GM23338 (cell line): ENCODE measurements at places on chromosomes 7 and 10.

- H3K27me3 ChIP-seq = no peaks in the 10 kb centered on the region
- DNase-seq = no peak
- H3K27ac ChIP-seq = no peak overlapping the region
- H3K36me3 ChIP-seq = no peaks in the 10 kb centered on the region
Observed at GRCh38 chr7:34156336-34156735, 251.0 kb downstream of the BMPER start.

DNA sequence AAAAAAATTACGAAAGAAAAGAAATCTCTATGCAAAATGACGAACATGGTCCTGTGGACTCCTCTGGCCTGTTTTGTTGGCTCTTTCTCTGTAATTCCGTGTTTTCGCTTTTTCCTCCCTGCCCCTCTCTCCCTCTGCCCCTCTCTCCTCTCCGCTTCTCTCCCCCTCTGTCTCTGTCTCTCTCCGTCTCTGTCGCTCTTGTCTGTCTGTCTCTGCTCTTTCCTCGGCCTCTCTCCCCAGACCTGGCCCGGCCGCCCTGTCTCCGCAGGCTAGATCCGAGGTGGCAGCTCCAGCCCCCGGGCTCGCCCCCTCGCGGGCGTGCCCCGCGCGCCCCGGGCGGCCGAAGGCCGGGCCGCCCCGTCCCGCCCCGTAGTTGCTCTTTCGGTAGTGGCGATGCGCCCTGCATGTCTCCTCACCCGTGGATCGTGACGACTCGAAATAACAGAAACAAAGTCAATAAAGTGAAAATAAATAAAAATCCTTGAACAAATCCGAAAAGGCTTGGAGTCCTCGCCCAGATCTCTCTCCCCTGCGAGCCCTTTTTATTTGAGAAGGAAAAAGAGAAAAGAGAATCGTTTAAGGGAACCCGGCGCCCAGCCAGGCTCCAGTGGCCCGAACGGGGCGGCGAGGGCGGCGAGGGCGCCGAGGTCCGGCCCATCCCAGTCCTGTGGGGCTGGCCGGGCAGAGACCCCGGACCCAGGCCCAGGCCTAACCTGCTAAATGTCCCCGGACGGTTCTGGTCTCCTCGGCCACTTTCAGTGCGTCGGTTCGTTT is 83.5 kb upstream of the SLF2 start:
- peaks cover 100% of the 10 kb centered on the region for H3K27me3 ChIP-seq
- no peak overlapping the region for H3K27ac ChIP-seq
- peak; percentile 67 for DNase-seq
- no peaks in the 10 kb centered on the region for H3K36me3 ChIP-seq
- peaks cover 26% of the 10 kb centered on the region for H3K4me1 ChIP-seq
- peak overlapping the region; percentile 52 for H3K4me3 ChIP-seq

DNA sequence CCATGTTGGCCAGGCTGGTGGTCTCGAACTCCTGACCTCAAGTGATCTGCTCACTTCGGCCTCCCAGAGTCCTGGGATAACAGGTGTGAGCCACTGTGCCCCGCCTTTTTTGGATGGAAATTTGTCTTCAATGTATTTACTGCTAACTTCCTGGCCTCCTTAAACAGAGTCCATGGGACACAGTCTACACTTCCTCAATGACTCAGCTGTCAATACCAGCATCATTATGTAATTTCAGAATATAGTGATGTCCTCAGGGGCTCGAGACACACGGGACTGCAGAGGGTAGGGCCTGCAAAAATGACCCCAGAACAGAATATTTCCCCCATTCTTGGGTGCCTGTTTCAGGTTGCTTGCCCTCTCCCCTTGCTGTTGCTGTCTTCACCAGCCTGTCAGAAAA is 31.1 kb downstream of the CAMK2G start:
- H3K27ac ChIP-seq = no peak overlapping the region
- no peaks in the 10 kb centered on the region for H3K4me1 ChIP-seq
- no peak for DNase-seq
- no peaks in the 10 kb centered on the region for H3K27me3 ChIP-seq
- no peak overlapping the region for H3K4me3 ChIP-seq

DNA sequence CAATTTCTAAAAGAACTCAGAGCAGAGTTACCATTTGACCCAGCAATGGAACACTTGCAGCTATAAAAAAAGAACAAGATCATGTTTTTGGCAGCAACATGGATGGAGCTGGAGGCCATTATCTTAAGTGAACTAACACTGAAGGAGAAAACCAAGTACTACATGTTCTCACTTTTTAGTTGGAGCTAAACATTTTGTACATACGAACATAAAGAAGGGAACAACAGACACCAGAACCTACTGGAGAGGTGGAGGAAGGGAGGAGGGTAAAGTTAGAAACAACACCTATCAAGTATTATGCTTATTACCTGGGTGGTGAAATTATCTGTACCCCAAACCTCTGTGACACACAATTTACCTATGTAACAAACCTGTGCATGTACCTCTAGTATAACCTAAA is 329.5 kb downstream of the ATRNL1 start:
- H3K4me3 ChIP-seq = no peak overlapping the region
- H3K36me3 ChIP-seq = no peaks in the 10 kb centered on the region
- DNase-seq = no peak
- H3K4me1 ChIP-seq = no peaks in the 10 kb centered on the region

- no peak overlapping the region for H3K4me3 ChIP-seq
- H3K27me3 ChIP-seq = no peaks in the 10 kb centered on the region
Observed at GRCh38 chr7:101792051-101792681, 25.3 kb upstream of the CUX1 start.

DNA sequence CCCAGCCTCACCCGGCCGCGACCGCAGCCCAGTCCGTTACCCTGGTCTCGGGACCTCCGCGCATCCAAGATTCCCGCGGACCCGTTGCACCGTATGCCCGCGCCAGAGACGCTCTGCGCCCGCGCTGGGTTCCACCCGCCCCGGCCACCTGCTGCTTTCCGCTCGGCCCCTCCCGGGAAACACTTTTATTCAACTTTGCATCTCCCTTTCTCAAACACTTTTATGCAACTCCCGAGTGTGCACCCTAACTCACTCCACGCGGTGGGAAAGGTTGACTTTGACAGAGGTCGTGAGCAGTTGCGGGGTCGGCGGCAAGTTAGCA is at the start of gene ODAD2:
Gene ODAD2 (minus strand): TSS at position 126 of the 322 bp plus-strand sequence. CDS start 3,937 bp downstream, outside the sequence.
- H3K27me3 ChIP-seq = peaks cover 14% of the 10 kb centered on the region; the same call in 1 of the 2 replicates
- H3K4me3 ChIP-seq = peak within 1 kb of the TSS; percentile 81
- H3K4me1 ChIP-seq = peaks cover 28% of the 10 kb centered on the region
- peak; percentile 70 for DNase-seq
- H3K27ac ChIP-seq = no peak within 1 kb of the TSS

DNA sequence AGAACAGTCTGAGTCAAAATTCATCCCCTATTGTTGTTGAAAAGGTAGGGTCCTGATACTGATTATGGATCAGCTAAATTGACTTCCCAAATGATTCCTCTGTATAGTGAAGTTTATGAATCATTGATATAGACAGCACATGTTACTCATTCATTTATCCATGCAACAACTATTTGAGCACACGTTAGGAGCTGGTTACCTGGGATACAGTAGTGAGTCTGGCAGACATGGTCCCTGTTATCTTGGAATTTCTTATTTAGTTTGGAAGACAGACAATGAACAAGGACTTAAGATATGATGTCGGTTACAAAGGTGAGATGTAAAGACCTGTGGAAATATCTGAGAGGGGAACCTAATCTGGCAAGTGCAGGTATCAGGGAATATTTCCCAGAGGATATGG is 28.0 kb upstream of the KIAA1217 start:
- no peak overlapping the region for H3K27ac ChIP-seq
- no peaks in the 10 kb centered on the region for H3K36me3 ChIP-seq
- H3K4me3 ChIP-seq = no peak overlapping the region
- H3K4me1 ChIP-seq = no peaks in the 10 kb centered on the region
- DNase-seq = no peak

- no peak overlapping the region for H3K4me3 ChIP-seq
- peaks cover 43% of the 10 kb centered on the region for H3K4me1 ChIP-seq
- H3K27me3 ChIP-seq = no peaks in the 10 kb centered on the region
- H3K36me3 ChIP-seq = no peaks in the 10 kb centered on the region
- peak overlapping the region; percentile 94 for H3K27ac ChIP-seq
Observed at GRCh38 chr7:121796936-121797656, 75.9 kb upstream of the PTPRZ1 start.

DNA sequence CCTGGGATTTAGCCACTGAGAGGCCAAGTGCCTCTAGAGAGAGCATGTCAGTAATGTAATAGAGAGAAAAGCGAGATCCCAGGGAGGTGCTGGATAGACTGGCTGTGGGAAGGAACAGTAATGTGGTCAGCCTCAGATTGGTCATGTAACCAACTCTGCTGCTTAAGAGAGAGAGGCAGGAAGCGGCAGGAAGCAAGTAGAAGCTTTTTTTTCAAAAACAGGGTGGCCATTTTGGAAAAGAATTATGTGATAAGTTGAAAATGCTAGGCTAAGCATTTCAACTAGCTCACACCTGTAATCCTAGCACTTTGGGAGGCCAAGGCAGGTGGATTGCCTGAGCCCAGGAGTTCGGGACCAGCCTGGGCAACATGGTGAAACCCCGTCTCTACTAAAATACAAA is 3.7 kb upstream of the PCOLCE start:
- H3K27ac ChIP-seq = no peak overlapping the region
- H3K36me3 ChIP-seq = no peaks in the 10 kb centered on the region; the same call in none of the 2 replicates
- DNase-seq = no peak
- peaks cover 18% of the 10 kb centered on the region for H3K4me1 ChIP-seq
- no peak overlapping the region for H3K4me3 ChIP-seq

DNA sequence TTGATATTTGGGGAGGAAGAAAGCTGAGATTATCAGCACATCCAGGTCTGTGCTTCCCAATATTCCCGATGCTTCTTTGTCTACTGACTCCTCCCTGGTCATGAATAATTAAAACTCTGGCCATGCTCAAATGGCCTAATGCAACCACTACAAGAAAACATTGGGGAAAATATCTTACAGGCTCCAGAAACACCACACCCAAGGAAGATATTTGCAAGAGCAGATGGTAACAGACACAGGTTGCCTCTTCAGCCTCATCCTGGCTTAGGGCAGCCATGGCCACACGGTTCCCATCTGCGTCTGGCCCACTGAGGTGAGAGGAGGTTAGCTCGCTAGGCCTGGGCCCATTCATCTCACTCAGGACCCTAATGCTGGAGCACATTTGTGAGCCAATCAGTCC is 108.4 kb upstream of the SDK1 start:
- peaks cover 31% of the 10 kb centered on the region for H3K4me1 ChIP-seq
- H3K27me3 ChIP-seq = no peaks in the 10 kb centered on the region
- H3K4me3 ChIP-seq = no peak overlapping the region
- no peak for DNase-seq

DNA sequence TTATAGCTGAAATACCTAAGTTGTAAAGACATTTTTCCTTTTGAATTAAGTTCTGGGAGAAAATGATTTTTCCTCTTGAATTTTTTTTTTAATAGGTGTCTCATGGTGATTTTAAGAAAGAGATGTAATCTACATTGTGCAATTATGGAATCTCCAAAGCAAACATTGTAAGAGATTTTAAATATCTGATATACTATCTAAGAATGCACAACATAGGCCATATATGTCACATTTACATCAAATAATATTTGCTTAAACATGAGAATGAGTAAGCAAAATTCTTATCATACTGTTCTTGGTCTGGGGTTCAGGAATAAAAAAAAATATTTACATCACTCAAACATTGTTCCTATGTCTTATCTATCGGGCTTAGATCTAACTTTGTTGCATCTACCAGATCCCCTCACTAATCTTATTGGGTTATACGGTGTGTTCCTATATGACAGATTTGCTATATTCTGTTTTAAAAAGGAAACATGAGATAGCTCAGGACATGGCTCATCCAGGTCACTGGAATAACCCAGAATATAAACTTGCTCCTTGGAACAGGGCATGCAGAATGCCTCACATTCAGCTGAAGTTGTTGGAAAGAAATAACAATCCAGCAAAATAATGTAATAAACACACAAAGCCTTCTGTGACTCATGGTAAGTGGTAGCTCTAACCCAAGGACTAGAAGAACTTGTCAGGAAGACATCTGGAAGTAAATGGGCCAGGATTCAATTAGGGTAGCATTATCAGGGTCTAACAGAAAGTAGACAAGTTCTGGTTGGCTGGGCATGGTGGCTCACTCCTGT is 794.7 kb downstream of the IPMK start:
- no peak overlapping the region for H3K27ac ChIP-seq
- no peaks in the 10 kb centered on the region for H3K36me3 ChIP-seq
- no peaks in the 10 kb centered on the region for H3K4me1 ChIP-seq
- H3K4me3 ChIP-seq = no peak overlapping the region

GRCh38 chr10:60978287-60979115 is 34.5 kb upstream of the RHOBTB1 start:
- H3K4me1 ChIP-seq = no peaks in the 10 kb centered on the region
- DNase-seq = no peak
- no peak overlapping the region for H3K27ac ChIP-seq
- no peak overlapping the region for H3K4me3 ChIP-seq

GRCh38 chr10:72124989-72125388 is 36.6 kb upstream of the SPOCK2 start:
- H3K27me3 ChIP-seq = no peaks in the 10 kb centered on the region
- no peak overlapping the region for H3K27ac ChIP-seq
- H3K36me3 ChIP-seq = no peaks in the 10 kb centered on the region
- peaks cover 12% of the 10 kb centered on the region; the same call in 1 of the 2 replicates for H3K4me1 ChIP-seq

DNA sequence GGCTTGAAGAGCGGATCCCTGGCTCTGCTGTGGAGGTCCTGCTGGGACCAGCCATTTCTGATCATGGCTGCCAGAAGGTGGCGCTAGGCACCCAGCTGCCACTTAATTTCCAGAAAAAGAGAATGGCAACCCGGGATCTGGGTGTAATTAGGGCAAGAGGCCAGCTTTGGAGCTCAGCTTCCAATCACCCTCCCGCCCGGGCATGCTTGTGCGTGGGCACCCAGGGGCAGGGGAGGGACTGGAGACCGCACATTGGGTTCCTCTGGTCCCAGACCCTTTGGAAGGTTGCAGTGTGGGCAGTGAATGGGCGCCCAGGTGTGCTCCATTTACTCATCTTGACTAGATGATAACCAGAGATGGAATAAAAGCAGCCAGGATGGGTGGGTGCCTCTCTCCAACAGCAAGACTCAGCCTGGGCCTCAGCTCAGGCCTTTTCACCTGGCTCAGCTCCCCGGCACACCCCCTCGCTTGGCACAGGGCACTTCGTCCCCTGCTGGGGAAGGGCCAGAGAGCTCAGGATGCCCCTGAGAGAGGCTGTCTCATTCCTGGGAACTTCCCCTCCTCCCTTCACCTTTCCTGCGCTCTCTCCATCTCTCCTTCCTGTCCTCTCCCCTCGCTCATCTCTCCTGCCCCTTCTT is 14.7 kb downstream of the FAM241B start:
- H3K27me3 ChIP-seq = no peaks in the 10 kb centered on the region
- H3K4me3 ChIP-seq = no peak overlapping the region
- peak; percentile 83 for DNase-seq
- H3K4me1 ChIP-seq = peaks cover 5% of the 10 kb centered on the region
- no peak overlapping the region for H3K27ac ChIP-seq

GRCh38 chr7:43533801-43534479 is 49.0 kb upstream of the STK17A start:
- H3K27ac ChIP-seq = no peak overlapping the region
- H3K4me3 ChIP-seq = no peak overlapping the region
- no peaks in the 10 kb centered on the region for H3K36me3 ChIP-seq
- H3K4me1 ChIP-seq = peaks cover under 1% of the 10 kb centered on the region; the same call in 1 of the 2 replicates

- H3K27me3 ChIP-seq = no peaks in the 10 kb centered on the region
- peaks cover 6% of the 10 kb centered on the region; the same call in 1 of the 2 replicates for H3K4me1 ChIP-seq
- no peaks in the 10 kb centered on the region for H3K36me3 ChIP-seq
- no peak overlapping the region for H3K4me3 ChIP-seq
Observed at GRCh38 chr10:60828489-60828852, 50.2 kb downstream of the CDK1 start.
